ENCODE measurements at places on chromosomes 5 and 9.
A peak's percentile ranks its signal among the peaks of the same experiment; 100 is the strongest.

- DNase-seq = no peak
Measured at GRCh38 chr9:27054841-27055240, 49.4 kb upstream of the LRRC19 start.

DNA sequence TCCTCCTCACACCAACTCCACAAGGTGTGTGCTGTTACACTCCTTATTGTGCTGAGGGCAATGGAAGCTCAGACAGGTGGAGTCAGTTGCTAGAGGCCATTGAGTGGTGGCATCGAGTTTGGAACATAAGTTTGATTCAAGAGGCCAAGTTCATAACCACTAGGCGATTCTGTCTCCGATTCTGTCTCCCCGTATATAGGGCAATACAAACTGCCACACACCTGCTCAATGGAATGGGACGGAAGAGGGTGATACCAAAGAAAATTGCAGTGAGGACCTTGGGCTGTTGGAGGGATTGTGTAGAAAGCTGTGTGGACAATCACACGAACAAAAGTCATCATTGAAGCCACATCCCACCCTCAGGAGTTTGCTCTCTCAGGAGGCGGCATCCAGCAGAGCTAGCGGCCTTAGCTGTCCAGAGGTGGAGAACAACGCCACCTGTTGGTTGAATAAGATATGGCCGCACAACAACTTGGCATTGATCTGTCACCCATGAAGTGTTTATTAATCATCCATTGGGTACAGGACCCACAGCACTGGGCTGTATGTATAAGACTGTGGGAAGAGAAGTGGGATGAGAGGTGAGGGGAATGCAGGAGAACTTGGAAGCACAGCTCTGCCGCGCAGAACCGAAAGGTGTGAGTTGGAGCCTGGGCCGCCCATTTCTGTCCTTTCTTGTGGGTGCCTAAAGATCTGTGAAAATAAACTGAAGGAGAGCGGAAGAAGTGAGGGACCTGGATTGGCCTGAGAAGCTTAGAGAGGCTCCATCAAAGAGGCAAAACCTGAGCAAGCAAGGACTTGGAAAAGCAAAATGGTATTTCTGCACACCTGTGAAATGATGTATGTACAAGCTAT lies 16.1 kb upstream of the NEUROG1 start:
- DNase-seq = peak; percentile 23

DNA sequence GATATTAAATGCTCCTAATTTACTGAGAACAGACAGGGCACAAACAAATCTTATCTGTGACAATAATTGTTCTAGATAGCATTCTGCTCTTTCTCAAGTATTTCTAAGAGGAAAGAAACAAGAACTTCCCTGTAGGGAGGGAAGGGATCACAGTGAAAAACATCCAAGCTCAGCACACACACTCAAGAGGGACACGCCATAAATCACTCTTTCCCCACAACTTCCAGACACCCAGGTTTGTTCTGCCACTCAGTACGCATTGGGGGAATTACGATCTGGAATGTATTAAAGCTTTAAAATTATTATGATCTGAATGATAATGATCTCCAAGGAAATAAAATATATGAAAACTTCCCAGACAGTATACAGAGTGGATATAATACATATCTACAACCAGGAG lies 221.4 kb downstream of the GNA14 start:
- DNase-seq = no peak

DNA sequence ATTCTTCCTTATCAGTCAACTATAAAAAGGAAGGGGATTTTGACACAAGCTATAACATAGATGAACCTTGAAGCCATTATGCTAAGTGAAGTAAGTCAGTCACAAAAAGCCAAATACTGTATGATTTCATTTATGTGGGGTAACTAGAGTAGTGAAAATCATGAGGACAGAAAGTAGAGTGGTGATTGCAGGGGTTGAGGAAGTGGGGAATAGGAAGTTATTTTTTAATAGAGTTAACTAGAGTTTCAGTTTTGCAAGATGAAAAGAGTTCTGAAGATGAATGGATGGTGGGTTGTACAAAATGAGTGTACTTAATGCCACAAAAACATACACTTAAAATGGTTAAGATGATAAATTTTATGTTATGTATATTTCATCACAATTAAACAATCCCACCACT lies 65.4 kb upstream of the FAM174A start:
- no peak for DNase-seq

GRCh38 chr9:92715488-92716231 lies 45.7 kb upstream of the IPPK start:
- no peak for DNase-seq

DNA sequence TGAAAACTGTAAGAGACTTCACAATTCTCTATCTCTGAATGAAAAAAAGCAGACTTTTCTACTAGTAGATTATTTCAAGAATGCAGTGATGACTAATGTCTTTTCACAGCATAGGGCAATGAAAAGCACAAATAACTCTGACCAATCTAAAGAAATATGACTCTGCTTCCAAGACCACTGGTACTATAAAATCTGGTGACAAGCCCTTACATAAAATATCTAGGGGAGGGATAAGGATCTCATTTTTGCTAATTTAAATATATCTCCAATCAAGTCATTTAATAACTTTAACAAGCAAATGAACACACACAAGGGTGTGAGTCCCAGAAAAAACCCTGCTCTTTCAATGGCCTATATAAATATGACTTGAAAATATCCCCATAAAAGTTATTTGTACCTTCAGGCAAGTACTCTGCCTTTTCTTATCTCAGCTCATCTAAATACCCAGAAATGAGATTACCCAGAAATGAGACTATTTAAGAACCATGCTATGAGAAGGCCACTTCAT lies 105.2 kb downstream of the GNAQ start:
- DNase-seq = no peak

DNA sequence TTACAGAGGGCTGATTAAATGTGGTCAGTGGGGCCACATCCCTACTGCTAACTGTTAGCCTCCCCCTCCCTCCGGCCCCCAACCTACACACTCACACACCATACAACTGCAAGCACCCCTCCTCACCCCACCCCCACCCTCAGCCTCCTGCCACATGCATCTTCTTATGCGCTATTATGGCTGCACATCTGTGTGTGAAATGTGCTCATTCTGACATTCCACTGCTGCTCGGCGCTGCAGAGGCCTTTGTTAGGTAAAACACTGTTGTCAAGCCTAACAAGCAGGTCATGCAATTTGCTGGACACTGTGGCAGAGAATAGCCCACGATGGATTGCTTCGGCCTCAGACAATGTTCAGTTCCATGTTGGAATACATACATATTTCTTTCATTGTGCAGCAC lies 173.6 kb downstream of the NR2F1-AS1 start:
- no peak for DNase-seq

DNA sequence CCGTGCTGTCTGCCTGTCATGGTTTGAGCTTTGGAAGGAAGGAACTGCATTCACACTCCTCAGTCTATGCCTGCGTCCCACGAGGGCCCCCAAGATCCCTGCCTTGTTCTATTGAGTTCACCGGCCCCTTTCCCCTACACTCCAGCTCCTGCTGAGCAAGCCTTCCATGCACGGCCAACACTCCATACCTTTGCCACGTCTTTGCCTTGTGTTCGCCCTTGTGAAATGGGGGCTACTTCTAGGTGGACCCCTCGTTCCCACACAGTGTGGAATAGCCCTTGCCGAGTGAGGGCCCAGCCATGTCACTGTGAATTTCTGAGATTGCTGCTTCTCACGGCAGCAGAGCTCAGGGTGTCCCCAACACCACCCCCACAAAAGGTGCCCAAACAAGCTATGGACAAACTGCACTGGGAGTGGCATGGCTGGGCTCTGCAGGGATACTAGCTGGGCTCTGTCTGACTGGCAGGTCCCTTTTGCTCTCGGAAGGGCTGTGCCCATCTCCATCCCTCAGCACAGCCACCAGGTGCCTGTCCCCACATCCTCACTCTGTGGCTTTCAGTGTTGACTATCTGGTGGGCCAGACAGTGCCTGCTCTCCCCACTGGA lies 67.9 kb upstream of the ADAMTS2 start:
- no peak for DNase-seq

DNA sequence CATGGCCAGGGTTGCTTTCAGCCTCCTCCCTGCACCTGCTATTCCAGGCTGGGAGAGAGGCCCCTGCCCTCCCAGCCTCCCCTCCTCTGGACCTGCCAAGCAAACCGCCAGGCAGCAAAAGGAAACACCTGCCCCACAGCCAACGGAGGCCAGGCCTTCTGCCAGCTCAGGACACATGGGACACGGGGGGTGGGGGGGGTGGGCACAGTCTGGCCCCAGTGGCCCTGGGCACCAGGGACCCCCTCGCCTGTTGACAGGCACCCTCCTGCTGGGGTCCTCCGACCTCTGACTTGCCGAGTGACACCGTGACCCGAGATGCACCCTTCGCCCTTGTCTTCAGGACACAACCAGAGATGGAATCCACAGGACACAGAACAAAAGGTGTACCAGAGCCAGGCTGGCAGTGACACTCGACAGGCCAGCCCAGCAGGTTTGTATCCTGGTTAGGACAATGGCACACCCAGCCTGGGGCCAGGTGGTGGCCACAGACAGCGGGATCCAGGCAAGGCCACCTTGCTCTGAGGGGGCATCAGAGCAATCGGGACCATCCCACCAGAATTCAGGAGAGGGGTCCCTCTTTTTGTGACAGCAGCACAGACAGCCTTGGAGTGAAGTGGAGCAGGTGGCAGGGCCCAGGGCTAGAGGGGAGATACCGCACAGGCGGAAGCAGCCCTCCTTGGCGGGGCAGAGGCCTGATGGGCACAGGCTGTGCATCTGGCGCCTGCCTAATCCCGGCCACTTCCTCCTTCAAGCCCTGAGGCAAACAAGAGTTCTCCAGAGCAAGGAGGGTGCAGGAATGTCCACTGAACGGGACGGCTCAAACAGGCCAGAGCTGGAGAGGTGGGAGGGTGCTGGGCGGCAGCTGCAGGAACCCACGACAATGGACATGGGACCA lies 1.3 kb upstream of the TMEM210 start:
- DNase-seq = no peak

GRCh38 chr9:131693651-131694597 lies 46.0 kb downstream of the RAPGEF1 start:
- no peak for DNase-seq

- no peak for DNase-seq
Measured at GRCh38 chr5:73437777-73438644, 10.6 kb downstream of the FOXD1 start.
